ENCODE measurements at places on chromosomes 3 and 15.

GRCh38 chr3:170703121-170703588 lies 117.3 kb upstream of the SLC7A14 start:
- DNase-seq: no peak

- no peak for DNase-seq
Measured at GRCh38 chr3:61032991-61033390, 218.3 kb downstream of the FHIT start.

DNA sequence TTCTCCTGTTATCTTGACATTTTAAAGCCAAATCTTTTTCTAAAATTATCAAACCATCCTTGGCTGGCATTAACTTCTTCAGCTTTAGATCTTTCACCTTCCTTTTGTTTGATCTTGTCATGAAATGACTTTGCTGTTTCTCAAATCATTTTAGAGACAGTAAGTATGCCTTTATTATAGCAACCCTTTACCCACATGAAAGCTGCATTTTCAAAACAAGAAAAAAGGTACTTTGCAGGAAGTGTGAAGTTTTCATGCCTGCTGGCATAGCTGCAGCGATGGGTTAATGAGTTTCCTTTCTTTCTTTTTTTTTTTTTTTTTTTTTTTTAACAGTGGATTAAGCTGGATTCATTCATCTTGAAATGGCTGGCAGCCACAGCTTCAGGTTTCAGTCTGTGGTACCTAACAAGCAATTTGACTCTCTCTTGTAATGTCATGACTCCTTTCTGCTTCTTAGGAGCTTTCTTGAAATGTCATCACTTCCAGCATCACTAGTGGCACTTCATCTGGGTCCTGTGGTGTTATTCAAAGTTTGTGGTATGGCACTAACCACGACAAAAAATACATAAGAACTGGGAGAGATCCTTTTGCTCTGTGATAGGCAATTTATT lies 18.8 kb downstream of the SLC25A26 start:
- DNase-seq: no peak

- no peak for DNase-seq
Measured at GRCh38 chr15:40163657-40164416, 3.0 kb downstream of the BUB1B start.

DNA sequence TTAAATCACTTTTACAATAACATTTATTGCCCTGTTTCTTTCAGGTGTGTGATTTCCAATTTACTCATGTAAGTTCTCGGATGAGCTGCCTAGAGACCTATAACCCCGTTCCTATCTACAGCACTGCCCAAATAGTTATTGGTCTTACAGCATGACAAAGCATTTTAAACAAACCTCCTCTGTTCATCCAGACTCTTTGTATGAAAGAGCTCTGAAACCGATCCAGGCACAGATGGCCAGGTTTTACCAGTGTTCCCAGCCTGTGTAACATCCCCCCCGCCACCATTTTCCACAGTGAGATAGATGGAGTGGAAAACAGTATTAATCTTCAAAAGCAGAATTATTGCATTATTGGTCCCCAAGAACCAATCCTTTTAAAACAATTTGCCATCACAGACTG lies 59.0 kb upstream of the SPTSSB start:
- DNase-seq: no peak

DNA sequence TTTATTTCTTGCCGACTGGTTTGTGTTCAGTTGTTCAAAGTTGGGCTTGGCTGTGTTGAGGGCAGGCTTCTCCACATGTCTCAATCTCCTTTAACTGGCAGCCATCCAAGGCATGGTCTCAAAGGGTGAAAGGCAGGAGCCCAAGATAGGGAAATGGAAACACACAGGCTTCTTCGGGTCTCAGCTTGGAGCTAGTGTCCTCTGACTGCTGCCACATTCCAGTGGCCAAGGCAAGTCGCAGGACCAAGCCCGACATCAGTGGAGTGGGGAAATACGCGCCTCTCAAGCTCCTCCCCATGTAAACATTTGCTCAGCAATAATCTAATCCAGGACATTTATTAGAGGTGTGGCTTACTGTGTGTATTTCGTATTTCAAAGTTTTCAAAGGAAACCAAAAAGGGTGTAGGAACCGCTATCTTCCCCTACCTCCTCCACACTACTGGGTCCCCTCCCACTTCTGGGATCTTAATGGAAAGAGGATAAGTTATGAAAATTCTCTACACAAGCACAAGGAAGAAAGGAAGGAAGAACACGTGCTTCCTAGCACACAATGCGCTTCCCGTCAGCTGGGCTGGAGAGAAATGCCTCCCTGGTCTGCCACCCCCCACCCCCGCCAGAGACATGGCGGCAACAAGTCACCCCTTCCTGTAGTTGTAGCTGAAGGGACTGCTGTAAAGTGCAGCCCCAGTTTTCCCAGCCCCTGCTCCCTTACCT lies 181.7 kb downstream of the FAM43A start:
- no peak for DNase-seq

GRCh38 chr15:66095871-66096687 lies 157.5 kb downstream of the MEGF11 start:
- no peak for DNase-seq

All from GDM1 (cell line).